T-helper 9 cell (primary cell): ENCODE measurements at places on chromosomes 1 and 21.

DNA sequence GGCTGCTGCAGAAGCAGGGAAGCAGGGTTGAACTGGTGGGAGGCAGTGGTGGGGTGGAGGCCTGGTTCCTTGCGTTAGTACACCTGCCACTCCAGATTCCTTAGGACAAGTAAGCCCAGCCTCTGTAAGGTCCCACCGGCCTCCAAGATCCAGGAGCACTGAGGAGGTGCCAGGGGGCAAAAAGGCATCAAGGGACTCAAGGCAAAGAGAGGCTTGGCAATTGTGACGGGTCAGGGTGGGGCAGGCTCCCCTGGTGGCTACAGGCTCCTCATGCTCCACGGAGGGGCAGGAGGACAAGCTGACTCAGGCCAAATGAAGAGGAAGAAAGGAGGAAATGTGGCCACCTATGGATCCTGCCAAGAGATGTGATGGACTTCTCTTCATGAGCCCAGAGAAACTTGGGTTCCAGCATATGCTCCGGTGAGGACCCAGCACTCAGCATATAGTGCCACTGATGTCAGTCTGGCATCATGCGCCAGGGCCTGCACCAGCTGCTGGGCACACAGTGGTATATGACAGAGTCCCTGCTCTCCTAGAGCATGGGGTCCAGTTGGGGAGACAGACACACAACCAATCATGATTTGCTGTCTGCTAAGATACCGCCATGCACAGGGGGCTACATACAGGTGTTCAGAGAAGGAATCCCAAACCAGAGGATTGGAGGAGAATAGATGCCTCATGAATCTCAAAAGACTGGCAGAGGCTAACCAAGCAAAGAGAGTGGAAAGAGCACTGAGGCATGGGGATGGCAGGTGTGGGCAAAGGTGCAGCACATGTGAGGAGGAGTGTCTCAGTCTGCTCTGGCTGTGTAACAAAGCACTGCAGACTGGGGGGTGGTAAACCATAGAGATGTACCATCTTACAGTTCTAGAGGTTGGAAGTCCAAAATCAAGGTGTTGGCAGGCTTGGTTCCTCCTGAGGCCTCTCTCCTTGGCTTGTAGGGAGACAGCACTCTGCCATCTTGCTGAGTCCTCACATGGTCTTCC, 249.7 kb downstream of the RHOU start:
- DNase-seq = no peak

DNA sequence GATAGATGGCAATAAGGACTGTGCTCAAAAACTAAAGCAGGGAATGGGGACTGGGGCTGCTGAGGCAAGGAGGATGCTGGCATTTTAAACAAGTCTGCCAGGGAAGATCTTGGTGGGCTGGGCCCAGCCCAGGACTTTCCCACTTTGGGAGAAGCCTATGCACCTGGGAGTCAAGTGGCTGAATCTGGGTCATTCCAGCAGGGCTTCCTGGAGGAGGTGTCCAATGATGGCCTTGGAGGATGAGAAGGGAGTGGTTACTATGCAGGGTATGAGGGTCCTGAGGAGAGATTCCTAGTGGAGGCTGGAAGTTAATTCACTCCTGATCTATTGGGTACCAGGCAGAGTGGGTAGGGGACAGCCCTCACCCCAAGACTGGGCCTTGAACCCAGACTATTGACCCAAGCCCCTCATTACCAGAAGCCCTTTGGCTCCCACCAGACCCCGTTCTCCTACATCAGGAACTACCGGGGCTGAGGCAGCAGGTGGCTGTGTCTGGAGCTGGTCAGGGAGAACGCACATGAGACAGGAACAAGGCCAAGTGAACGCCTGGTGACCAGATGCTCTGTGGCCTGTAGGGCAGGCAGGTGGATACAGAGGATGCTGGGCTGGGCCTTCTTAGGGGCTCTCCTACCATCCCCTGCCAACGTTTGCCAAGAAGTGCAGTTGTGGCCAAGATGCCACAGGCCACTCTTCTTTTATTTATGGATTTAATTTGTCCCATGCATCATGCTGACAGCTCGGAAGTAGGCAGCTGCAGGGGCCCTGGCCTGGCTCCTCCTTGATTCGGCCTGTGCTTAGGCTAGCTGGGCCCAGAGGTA, 18.3 kb upstream of the LRP8 start:
- no peak for DNase-seq

- DNase-seq = no peak
Observed at GRCh38 chr1:109091839-109092193, 1.3 kb downstream of the TMEM167B start.

DNA sequence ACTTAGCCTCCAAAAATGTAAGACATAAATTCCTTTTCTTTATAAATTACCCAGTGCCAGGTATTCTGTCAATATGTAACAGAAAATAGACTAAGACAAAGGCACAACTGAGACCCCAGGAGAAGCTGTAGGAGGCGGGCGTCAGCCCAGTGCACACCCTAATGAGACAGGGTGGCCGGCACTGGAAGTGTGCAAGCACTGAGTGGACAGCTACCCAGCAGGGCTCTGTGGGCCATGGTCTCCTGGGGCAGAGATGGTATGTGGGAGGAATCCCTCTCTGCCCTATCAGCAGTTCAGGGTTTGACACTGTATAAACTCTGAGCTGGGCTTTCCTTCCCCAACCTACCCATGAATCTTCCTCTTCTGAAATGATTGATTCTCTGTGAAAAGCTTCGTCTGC, 139.5 kb downstream of the GLIS1 start:
- no peak for DNase-seq

- no peak for DNase-seq
Observed at GRCh38 chr1:150543500-150544143, 5.6 kb upstream of the ADAMTSL4 start.

DNA sequence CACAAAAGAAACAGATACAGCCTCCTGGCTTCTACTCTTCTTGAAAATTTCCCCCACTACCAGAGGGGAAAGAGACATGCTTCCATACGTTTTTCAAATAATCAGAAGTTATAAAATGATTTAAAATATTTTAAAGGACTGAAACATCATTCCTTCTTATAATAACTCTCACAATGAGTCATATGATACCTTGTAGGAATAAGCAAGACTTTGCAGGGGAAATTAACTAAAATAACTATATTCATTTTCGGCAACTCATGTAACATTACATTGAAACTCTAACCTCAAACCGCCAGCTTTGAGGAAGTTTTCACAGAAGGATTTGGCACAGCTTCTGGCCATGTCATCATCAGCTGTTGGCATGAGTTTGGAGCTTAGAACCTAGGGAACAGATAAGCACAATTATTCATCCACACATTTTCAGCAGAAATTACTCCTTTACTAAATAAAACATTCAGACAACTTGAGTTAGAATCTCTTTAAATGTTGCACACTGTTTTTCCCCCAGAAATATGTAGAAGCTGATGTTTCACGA, 85.9 kb downstream of the USP24 start:
- DNase-seq = no peak

GRCh38 chr21:44603109-44603875, 2.9 kb downstream of the KRTAP10-7 start:
- no peak for DNase-seq

- peak; percentile 21 for DNase-seq
Observed at GRCh38 chr21:41369920-41370839, 8.4 kb downstream of the MX2 start.

DNA sequence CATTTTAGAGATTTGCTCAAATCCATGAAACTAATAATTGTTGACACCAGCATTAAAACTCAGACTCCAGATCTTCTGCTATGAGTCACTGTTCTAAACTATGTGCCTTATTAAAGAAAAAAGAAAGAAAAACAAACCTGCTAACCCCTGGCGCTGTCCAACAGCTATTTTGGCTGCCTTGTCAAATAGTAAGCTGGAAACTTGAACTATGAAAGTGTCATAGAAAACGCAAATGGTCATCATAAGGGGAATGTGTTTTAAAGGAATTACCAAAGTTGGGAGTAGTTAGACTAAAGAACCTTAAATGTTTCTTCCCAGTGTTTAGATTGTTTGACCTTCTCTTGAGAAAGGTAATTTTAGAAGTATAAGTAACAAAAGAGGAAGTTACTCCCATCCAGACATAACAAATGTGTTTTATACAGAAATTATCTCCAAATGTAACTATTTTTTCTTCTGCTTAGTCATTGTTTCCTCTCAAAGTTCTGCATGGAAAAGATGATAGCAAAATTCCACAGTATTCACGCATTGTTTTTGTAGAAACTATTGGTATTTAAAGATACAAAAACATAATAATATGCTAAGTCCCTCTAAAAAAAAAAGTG, 272.4 kb downstream of the TPR start:
- DNase-seq = no peak

DNA sequence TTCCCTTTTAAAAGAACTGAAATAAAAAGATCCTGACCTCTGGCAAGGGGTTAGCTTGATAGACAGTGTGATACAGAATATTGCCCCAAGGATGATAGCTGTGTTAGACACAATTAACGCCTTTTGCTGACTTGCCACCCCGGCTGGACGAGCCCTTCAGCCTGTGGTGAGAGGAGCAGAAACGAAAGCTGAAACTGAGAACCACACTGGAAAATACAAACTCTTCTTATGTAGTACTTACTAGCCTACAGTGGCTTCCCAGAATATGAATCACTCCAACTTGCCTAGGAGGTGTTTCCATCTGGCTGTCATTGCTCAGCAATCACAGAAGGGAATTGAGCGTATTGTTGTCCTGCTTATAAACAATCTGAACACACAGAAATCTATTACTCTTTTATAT, 22.9 kb downstream of the SAMSN1 start:
- no peak for DNase-seq

GRCh38 chr1:167737169-167737568, 15.4 kb downstream of the MPZL1 start:
- no peak for DNase-seq

GRCh38 chr1:168499688-168500049, 44.1 kb downstream of the XCL2 start:
- no peak for DNase-seq
